ENCODE measurements at places on chromosomes 2 and 18.
A peak's percentile ranks its signal among the peaks of the same experiment; 100 is the strongest.

- DNase-seq = no peak
Measured at GRCh38 chr18:71998547-71999097, 545.5 kb downstream of the CBLN2 start.

GRCh38 chr2:196967116-196967515 is 40.6 kb upstream of the PGAP1 start:
- DNase-seq = peak; percentile 19

- DNase-seq = no peak
Measured at GRCh38 chr18:45100321-45101105, 419.8 kb downstream of the SETBP1 start.

DNA sequence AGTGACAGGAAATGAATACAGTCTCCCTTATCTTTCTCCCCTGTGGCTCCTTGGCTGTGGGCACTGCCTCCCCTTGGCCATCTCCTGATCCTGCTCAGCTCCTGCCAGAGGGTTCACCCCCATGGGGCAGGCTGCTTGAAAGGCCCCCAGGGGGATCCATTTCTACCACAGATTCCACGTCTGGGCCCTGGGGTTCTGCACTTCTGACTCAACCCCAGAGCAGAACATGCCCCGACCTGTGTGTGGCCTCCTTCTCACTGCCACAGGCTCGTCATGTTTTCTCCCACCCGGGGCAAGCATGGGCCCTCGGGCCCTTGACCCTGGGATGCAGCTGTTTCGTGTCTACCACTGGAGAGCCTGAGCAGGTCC is 122.2 kb downstream of the ACKR3 start:
- no peak for DNase-seq

GRCh38 chr18:74892066-74892627 is 294.5 kb downstream of the ZNF407 start:
- no peak for DNase-seq

- no peak for DNase-seq
Measured at GRCh38 chr2:218482651-218483050, 63.7 kb downstream of the VIL1 start.

DNA sequence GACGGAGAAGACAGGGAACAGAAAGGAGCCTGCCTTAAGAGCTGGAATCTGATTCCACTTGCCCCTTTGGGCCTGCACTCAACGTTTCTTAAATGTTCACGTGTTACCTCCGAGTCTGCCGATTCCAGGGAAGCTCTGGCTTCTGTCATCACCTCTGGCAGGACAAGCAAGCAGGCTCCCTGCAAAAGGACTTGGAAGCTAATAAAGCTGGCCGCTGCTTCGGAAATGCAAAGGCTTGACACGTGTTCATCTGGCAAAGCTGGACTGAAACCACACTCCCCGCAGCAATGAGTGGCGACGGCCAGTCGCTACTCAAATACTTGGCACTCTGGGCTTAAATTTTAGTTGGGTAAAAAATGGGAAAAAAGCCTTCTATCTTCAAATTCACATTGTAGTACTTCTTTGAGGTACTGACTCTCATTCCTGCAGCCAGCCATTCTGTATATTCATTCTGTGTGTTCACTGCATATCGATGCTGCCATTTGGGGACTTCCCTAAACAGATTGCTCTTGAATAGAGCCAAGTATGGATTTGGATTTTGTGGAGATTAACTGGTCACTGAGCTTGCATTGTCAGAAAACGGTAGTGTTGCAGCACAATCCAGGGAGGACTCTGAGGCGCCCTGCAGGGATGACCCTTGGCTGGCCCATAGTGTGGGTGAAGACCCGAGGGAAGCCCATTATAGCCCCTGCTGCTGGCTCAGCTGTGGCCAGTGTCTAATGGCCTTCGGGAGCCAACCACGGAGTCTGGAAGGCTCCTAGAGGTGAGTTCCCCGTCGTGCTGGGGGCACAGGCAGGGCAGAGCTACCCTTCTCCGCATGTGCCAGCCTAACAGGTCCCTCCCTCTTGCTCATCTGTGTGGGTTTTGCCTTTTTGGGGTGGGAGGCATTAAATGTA is 231.5 kb downstream of the PRKCE start:
- peak; percentile 22 for DNase-seq

DNA sequence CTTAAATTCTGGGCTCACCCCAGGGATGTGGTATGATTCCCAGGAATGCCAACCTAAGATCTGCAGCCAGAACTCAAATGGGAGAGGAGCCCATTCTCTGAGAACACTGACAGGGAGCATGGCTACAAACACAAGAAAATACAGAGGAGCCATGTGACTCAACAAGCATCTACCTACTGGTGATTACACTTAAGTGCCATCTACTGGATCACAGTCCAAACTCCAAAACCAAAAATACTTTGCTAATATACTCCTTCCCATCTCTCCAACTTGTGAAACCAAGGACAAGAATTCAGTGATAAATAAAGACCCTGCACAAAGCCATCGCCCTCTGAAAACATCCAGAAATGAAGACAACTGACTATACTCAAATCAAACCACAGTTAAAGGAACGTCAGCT is 116.9 kb downstream of the NR4A2 start:
- DNase-seq = no peak

GRCh38 chr18:44090453-44090852 is 590.2 kb upstream of the SETBP1 start:
- DNase-seq = no peak

Data from HFF-Myc (cell line).